Natural killer cell treated with Interleukin-12 subunit alpha and Interleukin-12 subunit beta and Interleukin-15 and Interleukin-18, amount 100 ng/mL, for 72 hours (primary cell): ENCODE measurements at places on chromosomes 3 and 15. TPM values are rescaled to one million over a fixed set of nuclear protein-coding genes. Genes with fewer than 3 reads are reported as not detected.

GRCh38 chr3:9175421-9175820 is 74.0 kb downstream of the SRGAP3 start:
- no peak for DNase-seq

DNA sequence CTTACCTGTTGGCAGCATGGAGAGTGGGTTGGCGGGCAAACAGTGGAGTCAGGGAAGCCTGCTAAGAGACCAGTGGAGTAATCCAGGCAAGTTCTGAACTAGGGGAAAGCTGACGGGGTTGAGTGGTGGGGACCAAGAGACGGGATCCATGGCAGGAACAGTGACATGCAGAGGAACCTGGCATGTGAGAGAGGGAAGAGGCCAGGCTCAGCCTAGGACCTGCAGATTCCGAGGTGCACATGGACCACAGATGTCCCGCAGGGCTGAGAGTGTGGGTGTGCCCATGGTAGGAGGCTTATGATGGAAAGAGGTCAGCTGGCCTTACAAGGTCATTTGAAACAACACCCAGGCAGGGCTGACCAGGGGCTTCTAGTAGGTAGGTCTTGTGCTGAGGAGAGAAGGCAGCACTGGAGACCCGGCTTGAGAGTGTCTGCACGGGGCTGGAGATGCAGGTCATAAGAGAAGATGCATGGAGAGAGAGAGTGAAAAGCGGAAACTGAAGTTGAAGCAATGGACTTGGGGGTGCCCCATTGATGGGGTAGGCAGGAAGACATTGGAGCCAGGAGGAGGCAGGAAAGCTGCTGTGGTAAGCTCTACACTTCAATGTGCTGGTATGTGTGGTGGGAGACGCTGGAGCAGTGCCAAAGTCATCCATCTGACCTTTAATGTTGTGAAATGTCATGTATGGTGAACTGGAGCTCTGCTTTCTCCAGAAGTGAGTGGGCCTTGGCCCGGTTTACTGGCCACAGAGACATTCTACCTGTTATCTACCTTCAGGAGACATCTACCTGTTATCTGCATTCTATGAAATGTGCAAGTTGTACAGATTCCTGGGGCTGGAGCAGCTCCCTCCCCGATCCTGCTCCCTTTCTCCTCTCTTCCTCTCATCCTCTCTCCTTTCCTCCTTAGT is 4.6 kb downstream of the SPSB4 start:
- no peak for DNase-seq

GRCh38 chr3:33211444-33211843 is 7.2 kb downstream of the SUSD5 start:
- DNase-seq = no peak

PPP1R14D gene
- not detected for total RNA-seq

SNTN gene
- not detected for total RNA-seq

DNA sequence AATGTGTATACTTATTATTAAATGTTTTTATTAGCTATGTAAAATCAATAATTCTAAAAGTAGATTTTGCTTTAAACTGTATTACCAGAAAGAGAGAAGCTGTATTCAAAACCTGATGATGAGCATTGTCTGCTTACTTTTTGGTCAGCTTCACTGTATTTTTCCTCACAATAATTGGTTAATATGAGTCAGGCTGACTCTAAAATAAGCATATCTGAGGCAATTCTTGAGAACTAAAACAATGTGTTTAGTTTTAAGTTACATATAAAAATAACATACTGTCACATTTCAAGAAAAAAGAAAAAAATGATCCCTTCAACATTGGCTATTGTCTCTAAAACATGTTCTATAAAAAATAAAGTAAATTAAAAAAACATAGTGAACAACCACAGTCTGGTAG is 66.1 kb downstream of the EPHA3 start:
- DNase-seq = no peak

DNA sequence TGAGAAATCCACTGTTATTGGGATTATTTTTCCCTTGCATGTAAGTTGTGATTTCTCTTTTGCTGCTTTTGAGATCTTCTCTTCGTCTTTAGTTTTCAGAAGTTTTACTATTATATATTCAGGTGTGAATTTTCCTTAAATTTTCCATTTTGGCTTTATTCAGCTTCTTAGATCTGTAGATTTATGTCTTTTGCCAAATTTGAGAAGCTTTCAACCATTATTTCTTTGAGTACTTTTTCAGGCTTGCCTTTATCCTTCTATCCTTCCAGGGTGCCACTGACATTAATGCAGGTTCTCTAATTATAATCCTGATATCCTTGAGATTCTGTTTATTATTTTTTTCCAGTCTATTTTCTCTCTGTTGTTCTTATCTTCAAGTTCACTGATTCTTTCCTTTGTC is 38.1 kb upstream of the XIRP1 start:
- DNase-seq = no peak

DNA sequence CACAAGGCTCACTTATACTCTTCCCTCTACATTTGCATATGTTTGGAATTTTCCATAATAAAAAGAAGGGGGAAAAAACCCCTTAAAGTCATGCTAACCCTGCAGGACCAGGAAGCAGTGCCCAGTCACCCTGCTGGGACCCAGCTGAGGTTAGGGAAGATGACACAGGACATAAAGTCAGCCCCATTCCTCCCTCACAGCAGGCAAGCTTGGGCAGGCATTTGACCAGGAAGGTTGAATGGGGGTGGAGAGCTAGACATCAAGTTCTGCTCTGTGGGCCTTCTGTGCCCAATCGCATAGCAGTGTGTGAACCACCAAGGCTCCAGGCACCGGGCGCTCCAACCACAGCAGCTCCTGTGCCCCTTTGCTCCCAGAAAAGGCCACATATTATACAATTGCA is 7.1 kb upstream of the HDAC11 start:
- no peak for DNase-seq

DNA sequence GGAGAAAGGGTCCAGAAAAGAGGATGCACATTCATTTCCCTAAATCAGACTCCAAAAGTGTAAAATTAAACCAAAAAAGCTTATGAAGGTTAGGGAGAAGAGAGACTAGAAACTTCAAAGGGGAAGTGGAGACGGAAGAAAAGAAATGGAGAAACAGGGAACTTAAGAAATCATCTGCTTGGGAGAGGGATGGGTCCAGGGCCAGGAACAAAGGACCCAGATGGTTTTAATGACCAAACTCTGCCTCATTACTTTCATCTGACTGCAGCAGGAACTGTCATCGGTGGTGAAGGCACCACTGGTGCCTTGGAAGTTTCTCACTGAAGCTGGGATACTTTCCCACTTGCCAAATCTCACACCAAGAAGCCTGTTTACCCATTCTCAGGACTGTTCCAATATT is 70.5 kb upstream of the SLC4A7 start:
- DNase-seq = no peak

ARHGEF26 gene
- total RNA-seq = 0.14 TPM

DNA sequence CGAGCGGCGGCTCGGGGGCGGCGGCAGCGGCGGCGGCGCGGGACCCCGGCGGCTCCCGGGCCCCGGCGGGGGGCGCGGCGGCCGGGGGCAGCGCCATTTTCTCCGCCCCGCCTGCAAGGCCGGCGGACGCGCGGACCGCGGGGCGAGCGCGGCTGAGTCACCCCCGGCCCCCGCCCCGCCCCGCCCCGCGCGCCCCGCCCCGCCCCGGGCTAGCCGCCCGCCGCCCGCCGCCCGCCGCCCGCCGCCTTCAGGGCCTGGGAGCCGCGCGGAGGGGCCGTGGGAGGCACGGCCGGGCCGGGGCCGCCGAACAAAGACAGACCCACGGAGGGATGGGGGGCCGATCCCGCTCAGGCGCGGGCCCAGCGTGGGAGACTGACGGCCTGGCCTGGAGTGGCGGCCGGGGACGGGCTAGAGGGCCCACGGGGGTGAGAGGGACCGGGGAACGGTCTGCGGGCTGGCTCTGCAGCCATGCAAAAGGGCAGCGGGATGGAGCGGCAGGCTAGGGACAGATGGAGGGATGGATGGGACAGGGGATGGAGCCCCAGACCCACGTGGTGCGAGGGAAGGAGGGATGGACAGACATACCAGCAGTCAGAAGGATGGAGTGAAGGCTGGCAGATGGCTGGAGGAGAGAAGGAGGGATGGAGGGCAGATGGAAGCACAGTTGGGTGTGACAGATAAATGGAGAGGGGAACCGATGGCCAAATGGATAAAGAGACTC is at the start of gene EIF4E3:
Gene EIF4E3 (minus strand): TSS at position 132 of the 721 bp plus-strand sequence. CDS start 35 bp downstream, at position 97.
- peak; percentile 68 for DNase-seq

- DNase-seq = no peak
These were observed 148.6 kb downstream of the CD47 start for GRCh38 chr3:107942244-107942643.

- no peak for DNase-seq
These were observed 348.1 kb downstream of the SV2B start for GRCh38 chr15:91447991-91448644.

DNA sequence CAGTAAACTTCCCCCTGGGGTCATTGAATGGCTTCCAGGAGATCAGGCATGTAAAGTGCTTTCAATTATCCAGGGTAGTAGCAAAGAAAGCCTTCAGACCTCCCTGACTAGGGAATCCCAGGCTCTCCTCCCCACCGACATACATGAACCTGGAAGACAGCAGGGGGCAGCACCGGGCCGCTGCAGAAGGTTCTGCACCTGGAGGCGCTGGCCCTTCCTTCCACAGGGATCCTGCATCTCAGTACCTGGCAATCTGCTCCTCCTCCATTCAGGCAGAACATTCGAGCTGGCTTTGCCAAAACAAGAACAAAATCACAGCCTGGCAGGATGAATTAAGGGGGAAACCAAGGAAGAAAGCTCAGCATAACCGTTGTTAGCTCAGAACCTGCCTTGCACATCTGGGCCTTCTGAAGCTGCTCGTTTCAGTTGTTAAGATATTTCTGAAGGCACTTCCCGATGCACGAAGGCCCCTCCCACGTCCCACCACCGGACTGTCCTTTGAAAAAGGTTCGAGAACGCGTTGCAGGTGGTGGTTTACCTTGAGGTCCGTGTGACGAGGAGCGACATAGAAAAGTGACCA is 237.7 kb downstream of the SLCO3A1 start:
- no peak for DNase-seq

MEF2A gene
- 27.1 TPM for total RNA-seq

GRCh38 chr3:100634493-100635272 is 25.3 kb downstream of the ADGRG7 start:
- no peak for DNase-seq

KNG1 gene
- total RNA-seq = not detected

- no peak for DNase-seq
These were observed at the start of gene PLXNB1 for GRCh38 chr3:48429960-48430707. Gene PLXNB1, minus strand, starts transcription at chr3:48430086. Its CDS starts 5,475 bp downstream, at chr3:48424611.

GRCh38 chr15:96484830-96485229 is 154.3 kb downstream of the NR2F2 start:
- DNase-seq = no peak

DNA sequence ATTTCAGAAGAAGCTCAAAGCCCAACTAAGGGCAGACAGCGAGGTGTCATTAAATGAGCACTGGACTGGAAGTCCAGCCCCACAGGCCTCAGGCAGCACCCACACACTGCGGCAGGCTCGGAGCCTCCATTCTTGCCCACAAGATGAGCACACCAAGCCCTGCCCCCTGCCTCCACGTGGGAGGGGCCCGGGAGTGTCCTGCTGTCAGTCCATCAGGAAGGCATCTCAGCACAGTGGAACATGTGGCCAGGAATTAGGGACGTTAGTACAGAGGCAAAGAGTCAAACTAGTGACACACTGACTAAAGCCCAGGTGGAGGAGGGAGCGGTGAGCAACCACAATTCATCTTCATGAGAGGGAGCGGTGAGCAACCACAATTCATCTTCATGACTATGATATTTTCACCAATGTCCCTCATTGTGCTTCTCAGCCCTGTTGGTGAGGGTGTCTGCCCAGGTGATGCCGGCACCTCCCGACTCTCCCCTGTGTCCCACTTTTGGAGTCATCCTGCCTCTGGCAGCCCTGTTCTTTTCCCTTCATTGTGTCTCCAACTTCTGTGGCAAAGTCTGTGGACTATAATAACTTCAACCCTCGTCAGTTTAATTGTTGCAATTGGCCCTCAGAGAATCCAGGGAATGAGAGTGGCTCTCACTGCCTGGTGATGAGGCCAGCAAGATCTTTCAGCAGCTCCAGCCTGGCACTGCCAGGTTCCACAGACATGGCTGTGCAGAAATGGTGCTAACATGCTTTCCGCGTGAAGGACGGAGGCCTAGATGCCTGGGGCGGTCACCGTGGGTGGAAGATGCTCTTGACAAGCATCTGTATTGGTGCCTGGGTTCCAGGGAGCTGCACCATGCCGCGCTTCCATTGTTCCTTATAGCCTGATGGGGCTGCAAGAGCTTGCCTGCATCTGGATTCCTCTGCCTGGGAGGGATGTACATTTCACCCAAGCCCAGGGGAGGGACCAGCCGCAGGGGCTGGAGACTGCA is 23.1 kb upstream of the SKOR1 start:
- no peak for DNase-seq

DNA sequence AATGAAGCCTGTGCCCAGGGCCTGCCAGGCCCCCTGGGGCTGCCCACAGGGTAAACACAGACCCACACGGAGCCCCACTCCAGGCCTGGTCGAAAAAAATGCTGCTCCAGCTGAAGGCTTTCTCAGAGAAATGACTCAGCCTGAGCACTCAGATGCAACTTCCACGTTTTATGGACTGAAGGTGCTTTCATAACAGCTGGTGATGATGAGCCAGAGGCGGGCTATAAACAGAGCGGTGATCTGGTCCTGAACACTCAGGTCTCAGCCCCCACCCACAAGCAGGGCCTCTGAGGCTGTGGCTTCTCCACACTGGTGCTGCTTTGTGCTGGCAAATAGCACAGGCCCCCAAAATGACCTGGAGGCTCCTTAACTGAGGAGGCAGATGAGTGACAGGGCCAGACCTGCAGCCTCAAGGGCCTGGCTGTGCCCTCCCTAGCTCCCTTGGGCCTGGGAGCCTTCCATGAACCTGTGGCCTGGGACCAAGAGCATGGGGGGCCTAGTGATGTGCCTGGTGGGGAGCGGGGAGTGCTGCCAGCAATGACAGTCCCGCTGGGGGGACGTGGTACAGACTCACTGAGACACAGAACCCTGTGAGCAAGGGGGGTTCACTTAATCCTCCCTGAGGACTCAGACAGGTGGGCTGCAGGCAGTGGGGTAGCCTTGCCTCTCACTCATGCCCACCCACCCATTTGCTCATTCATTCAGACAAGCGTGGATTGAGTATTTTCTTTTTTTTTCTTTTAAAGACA is 23.0 kb upstream of the FURIN start:
- DNase-seq = peak; percentile 80

LRRFIP2 gene
- total RNA-seq = 52.0 TPM

- DNase-seq = no peak
These were observed 17.8 kb downstream of the CGGBP1 start for GRCh38 chr3:88041005-88041404.

- no peak for DNase-seq
These were observed 661.7 kb downstream of the MCTP2 start for GRCh38 chr15:94893091-94893490.

MFN1 gene
- 39.5 TPM for total RNA-seq

DNA sequence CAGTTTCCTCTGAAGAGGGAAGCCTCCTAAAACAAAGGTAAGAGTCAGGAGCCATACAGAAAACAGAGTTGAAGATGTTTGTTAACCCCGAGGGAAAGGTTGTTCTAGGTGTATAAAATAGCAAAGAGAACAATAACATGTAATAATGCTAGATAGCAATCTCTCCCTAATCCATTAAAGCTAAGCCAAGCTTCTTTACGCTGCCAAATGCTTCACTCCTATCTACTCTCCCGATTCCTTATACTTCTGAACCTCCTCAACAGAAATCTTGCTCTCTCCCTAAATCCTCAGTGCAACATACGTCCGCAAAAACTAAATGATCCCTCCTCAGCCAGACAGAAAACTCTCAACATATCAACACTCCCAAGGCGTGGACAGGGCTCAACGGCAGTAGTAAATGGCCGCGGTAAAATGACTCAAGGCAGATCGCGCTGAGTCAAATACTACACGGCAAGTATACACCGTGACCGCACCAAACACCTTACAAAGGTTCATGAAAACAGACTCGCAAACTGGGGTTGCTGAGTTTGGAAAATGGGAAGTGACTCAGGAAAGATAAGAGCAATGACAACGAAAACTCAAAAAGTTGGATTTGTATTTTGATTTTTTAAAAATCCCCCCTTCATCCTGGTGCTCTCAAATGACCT is 682 bp downstream of the CLDND1 start:
- DNase-seq = no peak
